ENCODE measurements at places on chromosomes 5 and 9.

DNA sequence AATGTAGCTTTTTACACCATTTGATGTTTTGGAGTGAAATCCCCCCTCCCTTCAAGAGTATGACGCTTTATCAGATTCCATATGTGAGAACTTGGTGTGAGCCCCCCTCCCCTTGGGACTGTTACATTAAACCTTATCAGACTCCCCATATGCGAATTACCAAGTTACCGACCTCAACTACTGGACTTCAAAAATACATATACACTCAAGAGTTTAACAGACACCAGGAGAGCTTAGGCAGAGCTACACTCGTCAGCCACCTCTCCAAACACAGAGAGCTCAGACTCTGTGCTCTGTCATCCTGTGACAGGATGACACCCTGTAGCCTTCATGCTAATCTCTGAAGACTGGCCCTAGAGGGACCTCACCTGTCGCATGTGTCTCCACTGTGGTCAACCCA is 50.2 kb downstream of the FAM114A2 start:
- DNase-seq, result no peak

DNA sequence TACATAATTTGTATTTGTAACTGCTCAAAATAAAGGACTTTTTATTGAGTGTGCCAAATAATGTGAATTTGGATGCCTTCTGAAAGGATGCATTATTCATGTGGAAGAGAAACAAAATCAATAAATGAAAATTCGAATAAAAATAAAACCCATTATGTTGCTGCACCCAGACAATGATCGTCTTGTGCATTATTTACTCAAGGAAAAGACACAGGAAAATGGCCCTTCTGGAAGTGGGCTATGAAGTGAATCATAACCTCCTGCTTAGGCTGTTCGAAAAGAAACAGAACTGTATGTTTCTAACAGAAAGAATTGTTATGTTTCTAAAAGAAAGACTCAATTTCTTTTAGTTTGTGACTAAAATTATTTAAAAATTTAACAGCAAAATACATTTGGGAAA is 168.9 kb upstream of the NFIB start:
- no peak for DNase-seq

GRCh38 chr9:1913631-1914330 is 101.4 kb upstream of the SMARCA2 start:
- DNase-seq, result no peak

DNA sequence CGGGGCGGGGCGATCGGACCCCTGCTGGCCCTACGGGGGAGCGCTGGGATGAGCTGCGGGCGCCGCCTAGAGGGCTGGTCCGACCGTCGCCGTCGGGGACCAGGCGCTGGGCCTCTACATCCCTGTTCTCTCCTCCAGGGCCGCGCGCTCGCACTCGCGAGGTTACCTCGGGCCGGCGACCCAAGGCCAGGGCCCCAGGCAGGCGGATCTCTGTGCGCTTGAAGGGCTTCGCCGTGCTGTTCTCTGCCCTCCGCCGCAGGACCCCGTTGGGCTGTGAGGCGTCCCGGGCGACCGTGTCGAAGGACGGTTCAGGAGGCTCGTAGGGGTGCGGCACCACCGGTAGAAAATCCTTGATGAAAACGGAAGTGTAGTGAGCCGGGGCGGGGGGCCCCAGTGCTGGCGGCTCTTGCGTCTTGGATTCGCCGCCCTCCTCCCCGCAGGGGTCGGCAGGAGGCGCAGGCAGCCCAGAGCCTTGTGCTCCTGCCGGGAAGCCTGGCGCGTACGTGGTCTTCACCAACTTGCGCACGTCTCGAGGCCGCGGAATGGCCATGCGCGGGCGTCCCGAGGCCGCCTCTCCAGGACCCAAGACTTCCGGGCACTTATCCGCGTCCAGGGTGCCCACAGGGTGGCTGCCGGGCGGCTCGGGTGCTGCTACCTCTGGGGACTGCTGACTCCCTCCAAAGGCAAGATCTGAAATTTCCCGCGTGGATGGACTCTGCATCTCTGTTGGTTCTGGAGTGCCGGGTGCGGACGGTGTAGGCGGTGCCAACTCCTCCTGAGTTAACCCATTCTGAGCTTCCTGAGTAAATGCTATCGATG is 2.0 kb downstream of the PROB1 start:
- peak; percentile 79 for DNase-seq

- DNase-seq, result no peak
Observed at GRCh38 chr5:163869581-163869980, 364.2 kb downstream of the MAT2B start.

- DNase-seq, result no peak
Observed at GRCh38 chr5:152269533-152269932, 135.5 kb downstream of the NMUR2 start.

DNA sequence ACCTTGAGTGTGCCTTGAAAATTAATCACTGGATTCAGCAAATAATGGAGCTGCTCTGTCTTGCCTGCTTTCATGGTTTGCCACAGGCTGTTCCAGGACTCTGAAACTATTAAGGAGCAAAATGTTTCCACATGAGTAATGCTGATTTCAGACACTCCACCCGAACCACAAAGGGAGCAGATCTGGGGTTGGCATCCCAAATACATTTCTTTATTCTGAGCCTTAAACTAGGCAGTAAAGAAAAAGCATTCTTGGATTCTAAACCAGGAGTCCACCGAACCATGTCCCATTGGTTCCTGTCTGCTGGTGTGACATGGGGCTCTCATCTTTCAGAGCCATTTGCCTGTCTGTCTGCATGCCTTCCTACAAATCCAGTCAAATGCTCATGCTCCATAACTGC is 10.1 kb upstream of the C1QTNF3 start:
- DNase-seq, result no peak

DNA sequence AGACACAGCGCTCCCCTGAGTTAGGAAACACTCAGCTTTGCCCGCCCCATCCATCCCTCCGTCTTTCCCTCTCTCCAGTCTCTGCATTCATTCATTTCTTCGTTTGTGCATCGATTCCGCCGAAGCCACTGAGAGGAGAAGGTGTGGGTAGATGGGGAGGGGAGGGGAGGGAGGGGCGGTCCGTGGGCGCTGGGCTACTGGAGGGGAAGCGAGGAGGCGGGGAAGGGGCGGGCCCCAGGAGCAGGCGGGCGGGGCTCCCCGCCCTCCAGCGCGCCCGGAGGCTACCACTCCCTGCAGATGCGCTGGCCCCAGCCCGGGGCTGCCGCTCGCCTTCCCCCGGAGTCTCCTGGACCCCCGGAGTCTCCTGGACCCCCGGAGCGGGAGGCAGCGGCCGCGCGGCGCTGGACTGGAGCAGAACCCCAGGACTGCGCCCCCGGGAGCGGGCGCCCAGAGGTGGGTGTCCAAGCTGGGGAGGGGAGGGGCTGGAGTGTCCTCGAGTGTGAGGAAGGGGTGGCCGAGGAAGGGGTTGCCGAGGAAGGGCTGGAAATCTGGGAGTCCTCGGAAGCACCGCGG is 159.5 kb downstream of the C9orf152 start:
- DNase-seq, result peak; percentile 82

DNA sequence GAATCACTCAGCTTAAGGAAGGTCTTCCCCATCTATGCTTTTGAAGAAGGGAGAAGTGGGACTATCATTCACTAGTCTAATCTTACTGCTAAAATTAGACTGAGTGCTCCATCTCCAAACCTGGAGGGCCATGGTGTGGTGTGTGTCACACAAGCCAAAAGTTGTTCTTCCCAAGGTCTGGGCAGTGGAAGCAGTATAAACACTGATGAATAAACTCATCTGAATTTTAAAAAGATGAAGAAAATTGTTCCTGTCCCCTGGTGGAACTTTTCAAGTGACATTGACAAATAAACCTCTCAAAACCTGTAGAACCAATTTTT is 16.2 kb downstream of the STX17 start:
- no peak for DNase-seq

GRCh38 chr9:125694478-125694877 is 12.5 kb downstream of the MAPKAP1 start:
- no peak for DNase-seq

GRCh38 chr9:85522459-85523092 is 219.2 kb downstream of the AGTPBP1 start:
- DNase-seq, result no peak

GRCh38 chr9:99411068-99411467 is 189.0 kb downstream of the SEC61B start:
- DNase-seq, result no peak

GRCh38 chr5:28648108-28648507 is 1609.7 kb upstream of the CDH9 start:
- DNase-seq, result no peak

- no peak for DNase-seq
Observed at GRCh38 chr5:40879163-40879942, 29.9 kb upstream of the C7 start.

DNA sequence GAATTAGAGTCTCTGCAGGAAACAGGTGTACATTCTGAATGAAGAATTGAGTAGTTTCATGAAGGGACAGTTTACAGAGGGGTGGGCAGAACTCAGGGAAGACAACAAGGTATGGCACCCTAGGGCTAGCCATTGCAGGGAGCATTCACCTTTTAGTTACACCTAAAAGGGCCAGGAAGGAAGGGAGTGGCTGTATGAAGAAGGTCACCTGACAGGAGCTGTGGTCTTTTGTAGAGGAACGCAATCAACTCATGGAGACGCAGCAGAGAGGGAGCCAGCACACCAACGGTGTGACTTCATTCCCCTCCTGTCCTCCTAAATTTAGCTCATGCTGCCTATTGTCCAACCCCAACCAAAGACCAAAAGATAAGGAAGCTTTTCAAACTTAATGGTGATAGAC is 12.7 kb upstream of the ZCCHC7 start:
- no peak for DNase-seq

- DNase-seq, result peak; percentile 18
Observed at GRCh38 chr5:132012371-132013005, 1.0 kb upstream of the ACSL6 start.

- no peak for DNase-seq
Observed at GRCh38 chr5:72630081-72630480, 122.9 kb upstream of the ZNF366 start.

GRCh38 chr5:36526537-36526936 is 79.9 kb upstream of the SLC1A3 start:
- DNase-seq, result no peak

DNA sequence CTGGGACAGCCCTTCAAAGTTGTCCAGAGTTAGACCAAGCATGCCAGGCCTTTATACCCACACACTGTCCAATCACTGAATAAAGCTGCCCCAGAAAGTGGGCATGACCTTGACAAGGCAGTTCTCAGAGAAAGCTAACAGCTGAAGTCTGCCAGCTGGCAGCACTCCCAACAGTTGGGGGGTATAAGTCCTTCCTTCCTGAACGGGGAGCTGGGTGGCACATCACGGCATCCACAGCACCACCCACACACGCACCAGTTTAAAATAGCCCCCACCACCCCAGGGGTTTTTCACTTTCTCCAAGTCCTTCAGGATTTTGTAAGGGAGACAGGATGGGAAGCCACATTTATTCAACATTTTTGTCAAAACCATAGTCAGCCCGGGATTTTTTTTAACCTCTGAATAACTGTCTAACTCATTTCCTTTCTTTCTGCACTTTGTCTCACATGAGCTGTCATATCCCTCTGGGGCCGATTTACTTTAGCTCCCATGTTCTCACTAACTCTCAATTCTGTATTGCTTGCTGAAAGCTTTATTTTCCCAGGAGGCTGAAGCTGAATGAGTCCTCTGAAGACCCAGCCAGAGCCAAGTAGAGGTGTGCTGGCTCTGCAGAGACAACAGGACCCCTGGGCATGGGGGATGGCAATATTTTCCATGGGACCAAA is 15.4 kb downstream of the FAM81B start:
- DNase-seq, result no peak

DNA sequence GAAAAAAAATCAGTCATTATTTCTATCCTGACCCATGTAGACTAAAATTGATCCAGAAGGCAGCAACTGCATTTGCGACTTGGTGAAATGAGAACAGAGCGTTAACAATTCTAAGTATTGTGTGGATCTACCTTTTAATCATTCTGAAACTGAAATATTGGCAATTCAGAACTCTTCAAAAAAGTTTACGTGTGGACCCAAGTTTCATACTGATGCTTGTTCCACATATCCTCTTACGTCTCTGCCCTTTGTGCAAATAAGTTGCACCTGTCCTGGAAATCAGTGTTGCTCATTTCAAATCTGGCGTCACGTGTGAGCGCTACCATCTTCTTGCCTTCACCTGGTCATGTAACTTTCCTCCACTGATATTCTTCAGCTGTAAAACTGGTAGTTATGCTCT is 74.7 kb downstream of the NTRK2 start:
- no peak for DNase-seq

- DNase-seq, result peak; percentile 56
Observed at GRCh38 chr9:5841771-5842573, 9.1 kb upstream of the ERMP1 start.

- DNase-seq, result no peak
Observed at GRCh38 chr5:93580063-93580926, 724 bp downstream of the NR2F1-AS1 start.

GRCh38 chr5:72744136-72744535 is 72.3 kb upstream of the TNPO1 start:
- no peak for DNase-seq

GRCh38 chr9:33230756-33231622 is 9.0 kb upstream of the SPINK4 start:
- no peak for DNase-seq

- no peak for DNase-seq
Observed at GRCh38 chr9:37919246-37919955, 15.5 kb upstream of the SLC25A51 start.

GRCh38 chr5:168950241-168950951 is 350.5 kb downstream of the SLIT3 start:
- DNase-seq, result no peak

DNA sequence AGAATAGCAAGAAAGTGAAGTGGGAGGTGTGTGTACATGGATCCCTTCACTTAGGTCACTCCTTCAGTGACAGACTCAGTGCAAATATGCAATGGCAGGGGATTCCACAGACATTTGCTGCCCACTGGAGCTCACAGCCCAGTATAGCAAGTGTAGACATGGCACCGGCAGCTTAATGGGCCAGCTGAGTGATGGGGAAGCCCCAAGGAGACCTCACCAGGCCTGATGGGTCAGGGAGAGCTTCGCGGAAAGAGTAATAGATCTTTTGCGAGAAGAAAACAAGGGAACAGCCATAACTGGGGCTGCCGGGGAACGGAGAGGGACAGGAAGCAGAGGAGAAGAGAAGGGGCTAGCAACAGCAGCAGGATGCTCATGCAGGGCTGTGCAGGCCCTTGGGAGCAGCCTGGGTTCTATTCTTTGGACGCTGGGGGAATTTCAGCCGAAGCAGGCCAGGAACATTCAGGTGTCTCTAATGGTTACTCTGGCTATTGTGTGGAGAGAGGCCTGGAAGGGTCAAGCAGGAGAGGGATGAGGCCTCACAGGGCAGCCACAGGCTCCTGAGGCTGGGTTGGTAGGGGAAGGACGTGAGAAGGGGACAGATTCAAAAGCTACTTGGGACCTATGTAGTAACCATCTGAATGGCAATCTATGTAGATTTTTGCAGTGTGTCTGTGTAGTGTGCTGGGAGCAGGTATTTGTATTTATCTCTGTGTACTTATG is 27.0 kb downstream of the TCF7 start:
- no peak for DNase-seq

Measured in activated naive CD4-positive, alpha-beta T cell treated with anti-CD3 and anti-CD28 coated beads, Interleukin-2, amount 50 U/mL, for 16 hours (primary cell).